ENCODE measurements at places on chromosomes 6 and 20.

DNA sequence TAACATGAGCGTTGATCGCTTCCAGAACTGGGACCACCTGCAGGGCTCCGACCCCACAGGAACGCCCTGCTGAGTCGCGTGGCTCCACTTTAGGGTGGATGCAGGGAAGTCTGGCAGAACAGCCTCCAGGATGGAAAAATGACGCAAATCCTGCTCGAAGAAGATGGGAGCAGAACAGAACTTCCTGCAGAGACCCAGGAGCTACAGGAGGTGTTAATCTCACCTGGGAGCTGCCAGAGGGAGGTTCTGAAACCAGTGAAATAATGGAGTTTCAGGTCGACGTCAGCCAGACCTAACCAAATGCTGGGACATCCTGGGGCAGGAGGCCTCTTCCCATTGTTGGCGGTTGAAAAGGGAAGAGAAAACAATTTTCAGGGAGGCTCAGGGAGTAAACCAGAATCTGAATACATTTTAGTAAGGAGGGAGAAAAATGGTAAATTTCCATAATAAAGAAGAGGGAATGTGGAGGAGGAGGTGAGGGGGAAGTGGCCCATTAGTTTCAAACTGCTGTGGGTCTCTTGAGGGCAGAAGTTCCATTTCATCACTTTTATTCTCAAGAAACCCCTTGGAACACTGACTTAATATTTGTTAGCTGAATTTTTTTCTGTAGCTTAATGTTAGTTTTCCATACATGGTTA lies 558.4 kb upstream of the CDH4 start:
- DNase-seq: no peak

GRCh38 chr6:31585491-31585890 lies 586 bp upstream of the LST1 start:
- peak; percentile 69 for DNase-seq

- no peak for DNase-seq
These were observed 154.9 kb downstream of the SYNE1 start for GRCh38 chr6:152482289-152482688.

DNA sequence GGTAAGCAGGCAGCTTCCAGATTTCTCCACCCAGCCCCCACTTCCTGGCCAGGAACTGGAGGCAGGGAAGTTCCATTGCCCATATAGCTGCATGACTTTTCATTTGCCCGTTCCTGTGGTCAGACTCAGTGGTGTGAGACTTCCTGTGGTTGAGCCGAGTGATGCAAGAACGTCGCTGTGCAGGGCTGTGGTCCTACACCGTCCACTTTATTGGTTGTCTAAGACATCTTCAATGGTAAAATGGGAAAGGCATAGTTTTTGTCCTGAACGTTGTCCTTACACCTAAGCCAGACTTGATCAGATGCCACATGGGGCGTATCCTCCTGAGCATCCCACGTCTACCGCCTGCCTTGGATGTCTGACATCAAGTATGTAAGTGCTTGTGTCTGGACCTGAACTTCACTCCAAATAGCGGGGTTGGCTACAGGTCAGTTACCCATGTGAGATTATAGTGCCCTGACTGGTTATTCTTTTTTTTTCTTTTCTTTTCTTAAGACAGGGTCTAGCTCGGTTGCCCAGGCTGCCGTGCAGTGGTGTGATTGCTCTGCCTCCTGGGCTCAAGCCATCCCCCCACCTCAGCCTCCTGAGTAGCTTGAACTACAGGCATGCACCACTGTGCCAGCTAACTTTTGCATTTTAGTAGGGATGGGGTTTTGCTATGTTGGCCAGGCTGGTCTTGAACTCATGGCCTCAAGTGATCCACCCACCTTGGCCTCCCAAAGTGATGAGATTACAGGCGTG lies 25.9 kb upstream of the GTSF1L start:
- no peak for DNase-seq

DNA sequence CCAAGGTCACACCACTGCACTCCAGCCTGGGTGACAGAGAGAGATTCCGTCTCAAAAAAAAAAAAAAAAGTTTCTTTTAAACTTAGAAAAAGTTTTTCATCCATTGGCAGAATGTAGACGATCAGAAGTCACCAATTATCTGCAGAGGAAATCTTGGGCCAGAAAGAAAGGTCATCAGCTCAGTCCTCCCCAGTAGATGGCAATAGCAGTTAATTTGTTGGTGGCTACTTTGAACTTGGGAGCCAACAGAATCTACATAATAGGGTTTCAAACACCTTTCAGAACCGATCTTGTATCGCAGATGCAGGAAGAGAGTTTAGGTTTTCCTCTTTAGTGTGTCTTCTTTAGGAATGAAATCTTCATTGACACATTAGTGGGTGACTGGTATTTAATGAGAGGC lies 41.7 kb downstream of the LBP start:
- DNase-seq: no peak

- no peak for DNase-seq
These were observed 6.4 kb upstream of the TBXT start for GRCh38 chr6:166174031-166174430.

DNA sequence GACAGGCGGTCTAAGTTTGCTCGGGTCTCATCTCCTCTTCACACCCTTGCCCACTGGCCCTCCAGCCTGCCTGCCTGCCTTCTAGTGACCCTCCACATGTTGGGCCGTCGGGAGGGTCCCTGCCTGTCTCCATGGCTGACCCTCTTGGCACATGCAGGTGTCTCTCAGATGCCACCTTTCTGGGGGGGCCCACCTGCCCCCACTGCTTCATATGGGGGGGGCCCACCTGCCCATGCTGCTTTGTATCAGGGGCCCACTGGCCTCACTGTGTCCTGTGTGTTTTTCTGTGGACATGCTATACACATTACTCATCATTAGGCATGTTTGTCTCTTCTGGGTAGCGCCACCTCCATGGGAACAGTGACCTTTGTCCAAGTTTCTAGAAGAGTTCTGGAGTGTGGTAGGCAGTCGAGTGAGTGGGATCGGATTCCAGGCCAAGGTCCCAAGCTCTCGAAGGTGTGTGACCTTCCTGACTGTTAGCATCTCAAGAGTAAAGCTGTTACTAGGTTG lies 40.4 kb upstream of the KIF25 start:
- no peak for DNase-seq

- DNase-seq: no peak
These were observed 14.5 kb downstream of the BRD2 start for GRCh38 chr6:32982702-32983492.

DNA sequence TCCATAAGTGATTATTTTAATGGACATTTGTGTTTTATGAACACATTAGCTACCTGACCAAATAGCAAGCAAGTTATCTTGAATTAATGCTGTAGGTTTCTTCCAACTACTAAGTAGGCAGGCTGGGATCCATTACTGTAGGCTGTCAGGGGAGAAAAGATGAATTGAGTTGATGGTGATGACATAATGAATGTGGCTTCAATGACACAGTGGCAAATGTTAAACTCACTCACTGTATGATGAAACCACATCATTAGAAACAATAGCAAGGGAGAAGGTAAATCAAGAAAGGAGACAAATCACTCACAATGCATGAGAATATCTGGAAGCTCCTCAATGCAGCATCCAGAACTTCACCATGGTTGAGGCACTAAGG lies 529.7 kb upstream of the CITED2 start:
- no peak for DNase-seq

DNA sequence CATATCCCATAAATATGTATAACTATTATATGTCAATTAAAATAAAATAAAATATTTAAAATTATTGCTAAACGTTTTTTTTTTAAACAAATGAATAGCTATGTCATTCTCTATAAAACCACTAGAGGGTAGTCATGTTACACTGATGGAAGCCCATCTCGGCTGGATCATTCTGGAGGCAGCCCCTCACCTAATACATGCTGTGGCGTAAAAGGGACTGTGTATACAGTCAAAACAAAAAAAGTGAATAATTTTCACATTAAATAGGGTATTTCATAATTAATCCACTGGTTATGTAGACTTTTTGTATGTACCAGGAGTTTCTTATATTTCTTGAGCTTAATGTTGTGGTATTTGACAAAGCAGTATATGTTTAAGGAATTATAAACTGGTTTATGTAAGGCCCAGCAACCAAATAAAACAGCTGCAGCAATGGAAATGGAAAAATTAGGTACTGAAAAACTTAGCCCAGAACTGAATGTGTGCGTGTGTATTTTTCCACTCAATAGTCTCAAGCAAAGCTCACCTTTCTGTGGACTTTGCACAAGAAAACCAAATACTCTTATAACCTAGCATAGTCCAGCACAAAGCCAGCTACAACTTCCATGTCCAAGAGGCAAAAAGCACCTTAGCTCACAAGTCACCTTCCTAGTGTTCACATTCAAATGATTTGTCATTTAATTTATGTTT lies 81.7 kb downstream of the COL9A1 start:
- DNase-seq: no peak

GRCh38 chr20:1186367-1186991 lies 1.7 kb upstream of the TMEM74B start:
- no peak for DNase-seq

- DNase-seq: no peak
These were observed 67.5 kb downstream of the KCNQ5 start for GRCh38 chr6:72689107-72689954.

DNA sequence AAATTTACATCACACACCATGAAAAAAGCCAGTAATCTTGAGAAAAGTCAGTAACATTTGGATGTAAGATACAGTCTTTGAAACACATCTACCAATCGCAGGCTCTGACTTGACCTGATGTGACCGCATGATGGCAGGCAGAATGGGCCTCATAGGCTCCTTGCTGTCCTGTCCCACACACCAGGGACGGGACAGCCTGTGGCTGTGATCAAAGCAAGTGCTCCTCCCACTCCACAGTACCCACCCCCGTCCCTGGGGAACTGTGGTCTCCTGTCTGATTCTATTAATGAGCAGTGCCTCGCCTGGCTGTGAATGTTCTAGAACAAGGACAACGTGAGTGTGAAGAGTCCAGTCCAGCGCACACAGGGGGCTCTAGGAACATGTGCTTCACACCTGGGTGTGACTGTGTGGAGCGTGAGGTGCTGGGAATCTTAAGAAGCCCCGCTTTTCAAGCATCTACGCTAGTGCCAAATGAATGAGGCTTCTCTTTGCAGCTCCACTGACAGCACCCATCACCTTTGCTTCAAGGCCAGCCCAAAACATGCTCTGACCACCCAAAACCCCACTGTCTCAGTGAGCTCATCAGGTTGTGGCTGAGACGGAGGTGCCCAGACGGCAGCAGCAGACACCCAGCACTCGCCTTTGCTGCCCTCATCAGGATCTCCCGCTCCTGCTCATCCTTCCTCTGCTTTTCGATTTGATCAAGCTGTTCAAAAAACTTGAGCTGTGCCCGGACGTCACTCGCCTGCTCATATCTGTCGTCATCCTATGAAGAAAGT lies 67.1 kb downstream of the TAF4 start:
- DNase-seq: no peak

DNA sequence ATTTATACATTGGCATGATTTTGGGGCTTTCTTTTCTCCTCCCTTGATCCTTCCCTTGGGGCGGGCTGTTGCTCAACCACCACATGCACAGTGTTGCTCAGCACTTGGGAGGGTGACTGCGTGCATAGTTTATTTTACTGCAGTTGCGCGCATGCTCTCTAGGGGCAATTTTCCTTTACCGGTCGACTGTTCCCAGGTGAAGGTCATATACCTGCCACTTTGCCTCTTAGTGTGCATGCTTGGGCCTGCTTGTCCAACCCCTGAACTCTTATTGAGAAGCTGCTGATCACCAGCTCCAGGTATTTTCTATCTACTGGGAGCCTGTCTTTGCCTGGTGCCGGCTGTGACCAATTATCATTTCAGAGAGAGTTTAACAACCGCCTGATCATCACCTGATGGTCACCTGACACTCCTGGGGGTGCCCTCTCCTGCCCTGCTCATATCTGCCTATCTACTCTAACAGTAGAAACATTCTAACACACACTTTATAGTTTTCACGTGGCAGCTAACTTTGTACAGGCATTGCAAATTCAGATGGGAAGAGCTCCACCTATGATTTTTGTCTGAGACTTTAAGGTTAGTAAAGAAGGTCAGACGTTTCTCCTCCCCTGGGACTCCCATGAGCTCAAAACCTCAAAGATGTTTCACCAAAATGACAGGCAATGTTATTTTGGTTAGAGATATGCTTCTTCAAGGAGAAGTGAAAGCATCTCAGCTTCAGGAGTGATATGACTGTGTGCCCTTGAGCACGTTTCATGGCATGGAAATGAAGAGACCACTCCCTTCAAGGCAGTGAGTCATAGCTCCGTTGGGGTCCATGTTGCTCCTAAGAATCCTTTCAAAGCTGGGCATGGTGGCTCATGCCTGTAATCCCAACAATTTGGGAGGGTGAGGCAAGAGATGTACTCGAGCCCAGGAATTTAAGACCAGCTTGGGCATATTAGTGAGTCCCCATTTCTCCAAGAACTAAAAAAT lies 227.5 kb upstream of the MYLIP start:
- no peak for DNase-seq

DNA sequence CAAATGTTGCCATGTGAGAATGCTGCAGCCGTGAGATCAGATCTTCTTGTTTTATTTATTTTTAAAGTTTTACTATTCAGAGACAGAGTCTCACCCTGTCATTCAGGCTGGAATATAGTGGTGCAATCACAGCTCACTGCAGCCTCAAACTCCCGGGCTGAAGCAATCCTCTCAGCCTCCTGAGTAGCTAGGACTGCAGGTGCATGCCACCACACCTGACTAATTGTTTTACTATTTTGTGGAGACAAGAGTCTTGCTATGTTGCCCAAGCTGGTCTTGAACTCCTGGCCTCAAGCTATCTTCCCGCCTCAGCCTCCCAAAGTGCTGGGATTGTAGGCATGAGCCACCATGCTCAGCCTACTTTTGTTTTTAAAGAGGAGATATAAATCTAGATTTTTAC lies 22.5 kb upstream of the SSR1 start:
- no peak for DNase-seq
